ENCODE measurements at places on chromosomes 16 and 17.

DNA sequence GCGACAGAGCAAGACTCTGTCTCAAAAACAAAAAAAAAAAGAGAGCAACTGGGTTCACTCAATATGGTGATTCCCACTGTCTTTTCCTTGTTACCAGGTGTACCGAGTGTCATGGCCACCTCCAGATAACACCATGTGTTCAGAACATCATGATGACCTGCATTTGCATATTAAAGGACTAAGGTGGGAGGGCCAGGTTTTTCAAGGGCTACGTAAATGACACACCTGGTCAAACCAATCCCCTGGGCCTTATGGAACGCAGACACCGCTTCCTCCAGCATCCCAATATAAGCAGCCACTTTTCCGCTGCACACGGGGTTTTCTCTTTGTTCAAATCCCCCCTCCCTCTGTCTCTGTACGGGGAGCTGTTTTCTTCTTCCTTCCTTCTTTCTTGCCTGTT, 29.3 kb downstream of the WSCD1 start:
- no peak for DNase-seq

GRCh38 chr17:29189355-29189754, 9.2 kb upstream of the MYO18A start:
- DNase-seq: no peak

- peak; percentile 58 for DNase-seq
Observed at GRCh38 chr16:27972500-27972899, 91.0 kb downstream of the GSG1L start.

GRCh38 chr16:53465606-53466280, 31.5 kb downstream of the RBL2 start:
- DNase-seq: no peak

GRCh38 chr16:23408242-23408822, 44.7 kb downstream of the COG7 start:
- peak; percentile 42 for DNase-seq

GRCh38 chr16:70689035-70689969, 3.4 kb upstream of the MTSS2 start:
- no peak for DNase-seq
